Activated naive CD8-positive, alpha-beta T cell treated with anti-CD3 and anti-CD28 coated beads, Interleukin-2, amount 50 U/mL, for 24 hours (primary cell): ENCODE measurements at places on chromosomes 16 and 17.

- no peaks in the 10 kb centered on the region for H3K27me3 ChIP-seq
- no peak for DNase-seq
- H3K36me3 ChIP-seq = no peaks in the 10 kb centered on the region
- H3K27ac ChIP-seq = no peak overlapping the region
Measured at GRCh38 chr16:65964752-65965151, 401.7 kb upstream of the CDH5 start.

DNA sequence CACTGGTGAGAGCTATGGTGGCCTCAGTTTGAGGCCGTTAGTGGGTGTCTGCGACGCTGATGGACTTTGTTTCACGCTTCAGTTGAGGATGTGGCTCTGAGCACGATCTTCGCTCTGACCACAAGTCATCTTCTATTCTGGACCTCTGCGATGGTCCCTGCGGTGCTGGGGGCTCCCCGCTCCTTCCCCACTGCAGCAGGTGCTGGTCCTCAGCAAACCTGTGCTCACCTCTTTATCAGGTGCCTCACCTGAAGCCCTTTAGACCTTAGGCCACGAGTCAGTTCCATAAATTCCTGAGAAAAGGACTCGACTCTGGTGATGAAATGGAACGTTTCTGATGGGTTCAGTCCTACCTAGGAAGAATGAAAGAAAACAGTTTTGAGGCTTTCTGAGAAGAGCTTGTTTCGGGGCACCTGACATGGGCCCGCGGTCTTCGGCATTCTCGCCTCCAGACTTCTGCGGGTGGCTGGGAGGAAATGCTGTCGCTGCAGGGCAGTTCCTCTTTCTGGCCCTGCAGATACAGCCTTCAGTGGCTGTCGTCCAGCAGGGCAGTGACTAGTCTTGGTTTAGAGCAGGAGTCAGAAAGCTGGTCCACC, 4.7 kb downstream of the KCTD5 start:
- H3K27ac ChIP-seq = peak overlapping the region; percentile 92
- H3K4me1 ChIP-seq = peaks cover 32% of the 10 kb centered on the region
- peak overlapping the region; percentile 76 for H3K4me3 ChIP-seq
- DNase-seq = peak; percentile 50
- H3K27me3 ChIP-seq = no peaks in the 10 kb centered on the region
- H3K36me3 ChIP-seq = peaks cover 5% of the 10 kb centered on the region

DNA sequence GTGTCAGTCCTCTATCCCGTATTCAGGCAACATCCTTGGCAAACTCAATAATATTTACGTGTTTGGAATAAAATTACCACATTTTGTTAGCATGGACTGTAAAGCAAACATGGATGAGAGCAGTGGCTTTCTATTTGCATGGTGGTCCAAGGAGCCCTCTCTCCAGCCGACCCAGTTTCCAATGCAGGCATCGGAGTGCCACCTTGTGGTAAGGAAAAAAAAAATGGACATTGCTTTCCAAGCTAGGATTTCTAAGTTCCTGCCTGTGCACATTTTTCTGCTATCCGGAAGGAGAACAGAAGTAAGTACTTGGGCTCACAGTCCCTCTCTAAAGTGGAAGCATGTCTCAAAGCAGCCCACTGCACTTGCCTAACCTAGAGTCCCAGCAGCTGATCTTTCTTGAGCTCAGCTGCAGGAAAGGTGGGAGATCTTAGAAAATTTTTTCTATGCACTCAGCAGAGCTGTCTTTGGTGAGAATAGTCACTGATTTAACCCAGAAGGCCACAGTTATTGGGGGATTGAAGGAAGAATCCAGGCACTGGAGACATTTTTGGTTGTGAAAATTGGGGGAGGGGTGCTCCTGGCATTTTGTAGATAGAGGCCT, 46.0 kb upstream of the ERCC4 start:
- H3K27me3 ChIP-seq = peaks cover 28% of the 10 kb centered on the region
- H3K4me3 ChIP-seq = no peak overlapping the region
- no peaks in the 10 kb centered on the region for H3K4me1 ChIP-seq
- H3K27ac ChIP-seq = no peak overlapping the region
- no peaks in the 10 kb centered on the region for H3K36me3 ChIP-seq

DNA sequence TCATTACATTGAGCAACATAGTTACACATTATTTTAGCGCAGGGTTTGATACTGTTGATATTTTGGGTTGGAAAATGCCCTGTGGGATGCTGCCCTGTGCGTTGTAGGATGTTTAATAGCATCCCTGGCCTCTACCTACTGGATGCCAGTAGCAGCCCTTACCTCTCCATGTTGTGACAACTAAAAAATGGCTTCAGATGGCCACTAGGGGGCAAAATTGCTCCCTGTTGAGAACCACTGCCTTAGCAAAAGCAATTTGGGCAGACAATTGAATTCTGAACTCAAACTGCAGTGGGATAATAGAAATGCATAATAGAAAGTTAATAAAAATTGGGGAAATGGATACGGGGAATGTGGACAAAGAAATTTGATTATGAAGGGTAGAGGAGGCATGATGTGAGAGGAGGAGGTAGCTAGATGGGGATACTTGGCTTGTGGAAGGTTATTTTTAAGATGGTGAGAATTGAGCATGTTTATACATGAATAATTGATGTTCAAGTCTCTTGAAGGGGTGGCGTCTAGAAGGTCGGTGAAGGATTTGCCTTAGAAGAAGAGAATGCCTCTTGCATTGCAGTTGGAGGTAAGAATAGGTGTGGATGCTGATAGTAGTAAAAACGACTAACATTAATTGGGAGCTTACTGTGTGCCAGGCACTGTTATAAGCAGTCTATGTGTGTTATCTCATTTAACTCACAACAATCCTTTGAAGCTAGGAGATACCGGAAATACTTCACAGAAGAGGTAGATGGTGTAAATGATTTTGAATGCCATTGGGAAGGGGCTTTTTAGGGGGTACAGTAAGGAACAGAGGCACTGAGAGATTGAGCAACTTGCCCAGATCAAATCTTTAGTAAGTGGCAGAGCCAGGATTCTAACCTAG, 19.0 kb downstream of the HEATR9 start:
- H3K4me3 ChIP-seq = no peak overlapping the region
- no peaks in the 10 kb centered on the region for H3K27me3 ChIP-seq
- peaks cover 38% of the 10 kb centered on the region for H3K36me3 ChIP-seq
- peaks cover 6% of the 10 kb centered on the region for H3K4me1 ChIP-seq

DNA sequence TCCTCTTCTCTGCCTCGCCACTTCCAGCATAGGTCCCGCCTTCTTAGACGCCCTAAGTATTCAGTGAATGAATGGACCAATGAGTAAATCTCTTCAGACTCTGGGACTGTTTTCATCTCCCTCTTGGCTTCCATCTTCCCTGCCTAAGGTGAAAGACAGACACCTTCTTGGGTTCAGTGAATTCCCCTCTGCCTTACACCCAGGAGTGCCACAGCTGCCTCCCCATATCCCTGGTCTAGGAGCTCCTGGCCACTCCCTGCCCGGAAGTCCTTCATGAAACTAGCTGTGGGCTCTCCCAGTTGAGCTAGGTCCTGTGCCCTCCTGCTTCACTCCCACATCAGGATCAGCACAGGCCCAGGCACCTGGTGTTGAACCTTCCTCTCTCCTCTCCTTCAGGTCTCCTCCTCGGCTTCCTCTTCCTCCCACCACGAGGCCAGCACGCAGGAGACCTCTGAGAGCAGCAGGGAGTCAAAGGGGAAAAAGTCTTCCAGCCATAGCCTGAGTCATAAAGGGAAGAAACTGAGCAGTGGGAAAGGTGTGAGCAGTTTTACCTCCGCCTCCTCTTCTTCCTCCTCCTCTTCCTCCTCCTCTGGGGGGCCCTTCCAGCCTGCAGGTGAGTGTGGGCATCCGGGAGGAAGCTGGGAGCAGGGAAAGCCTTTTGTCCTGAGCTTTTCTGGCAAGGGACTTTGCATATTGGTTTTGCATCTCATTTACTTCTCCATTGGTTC, 10.3 kb downstream of the MLLT6 start:
- peak overlapping the region; percentile 88 for H3K27ac ChIP-seq
- peaks cover 50% of the 10 kb centered on the region for H3K4me1 ChIP-seq
- H3K27me3 ChIP-seq = no peaks in the 10 kb centered on the region
- DNase-seq = no peak
- H3K4me3 ChIP-seq = peak overlapping the region; percentile 42

DNA sequence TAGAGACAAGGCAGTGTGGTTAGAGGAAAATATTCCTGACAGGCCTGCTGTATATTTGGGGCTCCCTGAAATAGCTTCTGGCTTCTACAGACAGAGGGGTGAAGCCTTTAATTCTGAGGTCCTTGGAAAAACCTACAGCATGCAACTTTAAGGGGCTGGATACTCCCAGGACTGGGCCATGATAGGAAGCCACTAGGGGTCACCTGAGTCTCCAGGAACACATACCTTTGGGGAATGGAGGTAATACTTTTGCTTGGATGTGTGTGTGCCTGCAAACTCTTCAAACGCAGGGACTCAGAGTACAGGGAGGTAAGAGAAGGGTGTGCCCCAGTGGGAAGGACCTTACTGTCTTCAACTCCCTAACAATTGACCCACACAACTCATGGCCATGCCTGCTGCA, 4.1 kb downstream of the ASIC2 start:
- H3K36me3 ChIP-seq = no peaks in the 10 kb centered on the region
- peaks cover 3% of the 10 kb centered on the region for H3K4me1 ChIP-seq
- no peak for DNase-seq
- H3K4me3 ChIP-seq = no peak overlapping the region
- peaks cover 28% of the 10 kb centered on the region for H3K27me3 ChIP-seq
- no peak overlapping the region for H3K27ac ChIP-seq

DNA sequence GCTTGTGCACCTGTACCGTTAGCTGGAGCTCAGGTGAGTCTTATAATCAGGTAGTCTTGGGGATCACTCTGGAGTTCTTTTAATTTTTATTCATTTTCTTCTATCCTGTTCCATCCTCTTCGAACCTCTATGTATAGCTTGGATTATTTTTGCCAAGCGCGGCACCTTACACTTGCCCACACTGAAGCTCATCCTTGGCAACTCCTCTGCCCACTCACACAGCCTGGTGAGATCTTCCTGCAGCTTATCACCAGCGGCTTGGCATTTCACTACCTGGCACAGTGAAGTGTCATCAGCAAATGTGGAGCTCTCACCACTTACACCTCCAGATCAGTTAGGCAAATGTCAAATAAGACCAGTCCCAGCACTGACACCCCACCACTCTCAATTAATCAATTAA, 116.7 kb downstream of the CACNG3 start:
- no peak overlapping the region for H3K27ac ChIP-seq
- H3K4me3 ChIP-seq = no peak overlapping the region
- no peak for DNase-seq
- H3K4me1 ChIP-seq = no peaks in the 10 kb centered on the region
- H3K36me3 ChIP-seq = peaks cover 2% of the 10 kb centered on the region

- H3K36me3 ChIP-seq = peaks cover 25% of the 10 kb centered on the region
- H3K4me1 ChIP-seq = peaks cover 1% of the 10 kb centered on the region
- H3K27ac ChIP-seq = no peak overlapping the region
Measured at GRCh38 chr17:61970030-61970429, 42.2 kb upstream of the INTS2 start.

GRCh38 chr16:76956841-76957240, 234.1 kb upstream of the MON1B start:
- no peaks in the 10 kb centered on the region for H3K4me1 ChIP-seq
- no peak overlapping the region for H3K27ac ChIP-seq
- no peak overlapping the region for H3K4me3 ChIP-seq
- no peak for DNase-seq
- H3K36me3 ChIP-seq = no peaks in the 10 kb centered on the region

- peaks cover 11% of the 10 kb centered on the region for H3K27me3 ChIP-seq
- H3K4me3 ChIP-seq = no peak overlapping the region
- peaks cover 6% of the 10 kb centered on the region for H3K4me1 ChIP-seq
- DNase-seq = no peak
- no peaks in the 10 kb centered on the region for H3K36me3 ChIP-seq
Measured at GRCh38 chr16:82761236-82761635, 134.5 kb downstream of the CDH13 start.

GRCh38 chr16:68035227-68035626, 12.1 kb downstream of the DUS2 start:
- DNase-seq = no peak
- H3K4me1 ChIP-seq = peaks cover 24% of the 10 kb centered on the region
- no peak overlapping the region for H3K27ac ChIP-seq
- H3K4me3 ChIP-seq = no peak overlapping the region
- H3K27me3 ChIP-seq = no peaks in the 10 kb centered on the region
- peaks cover 19% of the 10 kb centered on the region for H3K36me3 ChIP-seq

GRCh38 chr16:82454566-82454965, 172.2 kb upstream of the CDH13 start:
- no peaks in the 10 kb centered on the region for H3K4me1 ChIP-seq
- H3K4me3 ChIP-seq = no peak overlapping the region
- peaks cover 4% of the 10 kb centered on the region for H3K27me3 ChIP-seq
- no peaks in the 10 kb centered on the region for H3K36me3 ChIP-seq

GRCh38 chr17:32914181-32914580, 13.8 kb upstream of the TMEM98 start:
- H3K27me3 ChIP-seq = peaks cover 5% of the 10 kb centered on the region
- H3K36me3 ChIP-seq = no peaks in the 10 kb centered on the region
- peak; percentile 20 for DNase-seq
- no peak overlapping the region for H3K27ac ChIP-seq
- no peak overlapping the region for H3K4me3 ChIP-seq
- H3K4me1 ChIP-seq = peaks cover 16% of the 10 kb centered on the region

DNA sequence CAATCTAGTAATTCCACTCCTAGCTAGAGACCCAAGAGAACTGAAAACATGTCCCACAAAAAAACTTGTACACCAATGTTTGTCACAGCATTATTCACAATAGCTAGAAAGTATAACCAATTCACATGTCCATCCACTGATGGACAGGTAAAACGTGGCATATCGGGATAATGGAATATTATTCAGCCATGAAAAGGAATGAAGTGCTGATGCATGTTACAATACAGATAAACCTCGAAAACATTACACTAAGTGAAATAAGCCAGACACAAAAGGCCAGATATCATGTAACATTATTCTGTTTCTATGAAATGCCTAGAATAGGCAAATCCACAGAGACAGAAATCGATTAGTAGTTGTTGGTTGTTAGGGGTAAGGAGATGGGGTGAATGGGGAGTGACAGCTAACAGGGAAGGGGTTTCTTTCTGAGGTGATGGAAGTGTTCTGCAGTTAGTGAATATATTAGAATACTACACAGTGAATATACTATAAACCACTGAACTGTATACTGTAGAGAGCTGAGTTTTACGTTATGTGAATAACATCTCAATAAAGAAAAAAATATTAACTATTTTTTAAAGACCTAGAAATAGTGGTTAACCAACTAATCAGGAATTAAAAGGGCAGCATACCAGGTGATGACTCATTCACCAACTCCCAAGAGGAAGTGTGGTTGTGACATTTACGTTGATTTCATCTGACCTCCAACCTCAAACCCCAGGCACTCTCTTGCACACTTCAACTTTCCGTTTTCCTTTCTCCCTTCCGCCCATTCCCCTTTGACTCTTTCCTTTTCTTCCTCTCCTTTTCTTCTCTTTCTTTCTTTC, 48.6 kb downstream of the GAS7 start:
- H3K36me3 ChIP-seq = no peaks in the 10 kb centered on the region
- peaks cover 50% of the 10 kb centered on the region for H3K4me1 ChIP-seq
- peak overlapping the region; percentile 75 for H3K27ac ChIP-seq
- peak overlapping the region; percentile 55 for H3K4me3 ChIP-seq
- peaks cover 9% of the 10 kb centered on the region for H3K27me3 ChIP-seq

- no peak overlapping the region for H3K27ac ChIP-seq
- H3K27me3 ChIP-seq = no peaks in the 10 kb centered on the region
- no peak for DNase-seq
- no peak overlapping the region for H3K4me3 ChIP-seq
Measured at GRCh38 chr17:8841844-8842243, 25.6 kb downstream of the PIK3R6 start.
